NCI-H2171 (cell line): ENCODE measurements at places on chromosomes 1 and 21.

- DNase-seq, result peak; percentile 74
These were observed 52.5 kb downstream of the LHX4 start for GRCh38 chr1:180282401-180283044.

DNA sequence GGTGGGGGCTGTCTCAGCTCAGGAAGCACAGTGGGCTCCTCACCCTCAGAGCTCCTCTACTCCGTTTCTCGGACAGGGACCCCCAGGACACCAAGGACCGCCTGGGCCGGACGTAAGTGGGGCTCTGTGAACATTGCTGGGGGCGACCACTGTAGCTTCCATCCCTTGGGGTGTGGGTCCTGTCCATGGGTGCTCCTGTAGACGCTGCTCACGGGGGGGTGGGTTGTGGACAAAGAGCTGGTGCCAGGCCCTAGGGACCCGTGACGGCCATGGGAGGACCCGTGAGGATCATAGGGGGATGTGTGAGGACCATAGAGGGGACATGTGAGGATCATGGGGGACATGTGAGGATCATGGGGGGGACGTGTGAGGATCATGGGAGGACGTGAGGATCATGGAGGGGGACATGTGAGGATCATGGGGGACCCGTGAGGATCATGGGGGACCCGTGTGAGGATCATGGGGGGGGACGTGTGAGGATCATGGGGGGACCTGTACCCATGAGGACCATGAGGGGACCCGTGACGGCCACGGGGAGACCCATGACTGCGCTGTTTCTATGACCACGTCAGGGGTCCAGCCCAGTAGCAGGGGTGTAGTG is 18.1 kb downstream of the COL6A1 start:
- no peak for DNase-seq

GRCh38 chr1:231236938-231237337 is 4.1 kb upstream of the GNPAT start:
- DNase-seq, result no peak

- no peak for DNase-seq
These were observed 103.3 kb upstream of the FGGY start for GRCh38 chr1:59193443-59194093.

DNA sequence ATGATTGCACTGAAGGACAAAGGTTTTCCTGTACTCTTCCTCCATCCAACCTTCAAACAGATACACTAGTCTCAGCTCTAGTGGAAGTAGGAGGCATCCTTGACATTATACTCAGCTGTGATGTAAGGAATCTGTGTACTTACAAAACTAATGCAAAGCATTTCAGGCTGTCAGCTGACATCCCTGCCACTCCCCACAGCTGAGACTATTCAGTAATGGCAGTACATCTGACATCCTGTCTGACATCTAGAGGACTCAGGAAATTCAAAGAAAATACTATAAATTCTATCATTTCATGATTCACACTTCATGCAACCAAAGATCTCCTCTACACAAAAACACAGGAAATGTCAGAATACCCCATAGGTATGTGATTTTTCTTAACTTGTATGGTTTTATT is 325.8 kb downstream of the SMYD3 start:
- no peak for DNase-seq
